ENCODE measurements at places on chromosomes 11 and 22. TPM values are rescaled to one million over a fixed set of nuclear protein-coding genes. Genes with fewer than 3 reads are reported as not detected.

The CLDN5 gene
- 0.38 TPM for total RNA-seq

The TMEM86A gene
- total RNA-seq, result 0.53 TPM

The MMP12 gene
- not detected for total RNA-seq

The OR6T1 gene
- total RNA-seq, result not detected

DNA sequence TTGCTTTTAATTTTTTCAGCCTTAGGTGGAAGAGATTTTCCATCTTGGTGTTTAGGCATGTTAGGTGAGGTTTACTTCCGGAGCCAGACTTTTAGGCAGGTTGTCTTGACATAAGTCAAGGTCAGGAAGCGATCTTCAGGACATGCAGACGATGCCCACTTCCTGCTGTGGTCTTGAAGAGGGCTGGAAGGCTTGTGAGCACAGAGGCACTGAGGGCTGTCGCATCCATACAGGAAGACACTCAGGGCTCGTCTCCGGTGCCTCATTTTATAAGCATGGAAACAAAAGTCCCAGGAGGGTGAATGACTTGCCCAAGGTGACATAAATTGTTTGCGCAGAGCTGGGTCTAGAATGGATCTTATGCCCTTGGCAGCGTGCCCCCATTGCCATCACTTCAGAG, 30.8 kb downstream of the MARK2 start:
- DNase-seq, result no peak

- no peak for DNase-seq
These were observed 259.5 kb downstream of the BRD1 start for GRCh38 chr22:49567899-49568750.

DNA sequence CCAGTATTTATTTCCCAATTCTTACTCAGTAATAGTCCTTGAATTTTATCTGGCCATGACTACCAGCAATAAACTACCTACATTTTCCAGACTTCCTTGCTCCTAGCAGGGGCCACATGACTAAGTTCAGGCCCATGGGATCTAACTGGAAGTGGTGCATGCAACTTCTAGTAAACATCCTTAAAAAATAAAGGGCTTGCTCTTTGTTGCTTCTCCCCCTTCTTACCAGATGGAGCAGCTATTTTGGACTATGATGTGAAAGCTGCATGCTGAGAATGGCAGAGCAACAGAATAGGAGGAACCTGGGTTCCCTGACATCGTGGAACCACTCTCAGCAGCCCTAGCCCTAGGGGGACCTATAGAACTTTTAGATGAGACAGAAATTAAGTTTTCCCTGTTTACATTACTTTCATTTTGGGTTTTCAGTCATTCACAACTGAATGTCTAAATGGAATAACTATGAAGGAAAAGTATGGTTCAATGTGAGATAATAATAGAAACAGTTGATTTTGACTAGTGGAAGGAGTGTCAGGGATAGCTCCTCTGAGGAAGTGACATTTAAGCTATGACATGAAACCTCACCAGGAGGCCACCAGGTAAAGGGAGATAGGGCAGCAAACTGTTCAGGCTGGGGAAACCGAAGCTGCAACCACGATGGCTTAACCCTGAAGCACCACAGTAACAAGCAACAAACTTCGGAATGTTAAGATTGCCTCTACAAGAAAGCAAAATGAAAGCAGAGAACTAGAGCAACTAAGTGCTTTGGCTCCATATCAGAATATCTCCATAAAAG, 48.9 kb downstream of the PHF21A start:
- no peak for DNase-seq

- no peak for DNase-seq
These were observed 229.2 kb downstream of the TBC1D22A start for GRCh38 chr22:46991666-46992065.

DNA sequence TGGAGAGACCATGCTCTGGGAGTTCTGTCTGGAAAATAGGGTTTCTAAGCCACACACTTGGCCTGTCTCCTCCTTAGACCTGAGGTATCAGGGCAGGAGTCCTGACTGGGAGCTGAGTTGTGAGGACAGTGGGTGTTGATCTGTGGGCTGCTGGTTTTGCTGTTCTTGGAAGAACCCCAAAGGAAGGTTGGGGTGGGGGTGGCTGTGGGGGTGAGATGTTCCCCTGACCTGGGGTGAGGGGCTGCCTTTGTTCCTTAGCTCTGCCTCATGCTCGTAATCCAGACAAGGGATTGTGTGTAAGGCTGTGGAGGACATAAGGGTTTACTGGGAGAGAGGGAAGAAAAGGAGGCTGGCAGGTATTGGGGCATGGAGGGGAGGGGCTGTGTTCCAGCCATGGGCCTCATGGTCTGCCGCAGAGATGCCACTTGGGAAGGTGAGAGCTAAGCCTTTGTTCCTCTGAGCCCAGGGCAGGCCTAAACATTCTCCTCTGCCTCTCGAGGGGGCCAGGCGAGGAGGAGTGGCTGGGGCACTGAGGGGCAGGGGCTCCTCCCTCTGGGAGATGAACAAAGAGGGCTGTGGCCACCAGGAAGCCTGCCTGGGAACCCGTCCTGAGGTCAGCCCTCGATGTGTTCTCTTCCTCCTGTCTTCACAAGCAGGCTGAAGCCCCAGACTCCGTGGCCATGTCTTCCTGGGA, 4.4 kb downstream of the OTOG start:
- no peak for DNase-seq

Measured in bronchial epithelial cell (primary cell).